ENCODE measurements at places on chromosomes 12 and 14.

DNA sequence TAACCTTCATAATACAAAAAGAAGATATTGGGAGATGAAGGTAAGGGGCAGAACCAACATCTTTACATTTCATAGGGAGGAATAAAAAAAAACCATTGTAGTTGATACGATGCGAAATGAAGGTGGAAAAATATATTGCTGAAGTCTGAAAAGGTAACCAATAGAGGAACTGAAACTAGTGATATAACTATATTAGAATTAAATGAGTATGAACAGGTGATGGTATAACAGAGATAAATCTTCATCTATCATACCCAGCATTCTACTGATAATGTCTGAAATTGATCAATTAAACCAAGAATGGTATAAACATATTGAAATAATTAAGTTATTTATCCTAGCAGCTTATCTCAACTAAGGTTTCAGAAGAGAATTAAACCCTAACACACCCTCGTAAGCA lies 332.1 kb downstream of the NELL2 start:
- DNase-seq, result no peak

DNA sequence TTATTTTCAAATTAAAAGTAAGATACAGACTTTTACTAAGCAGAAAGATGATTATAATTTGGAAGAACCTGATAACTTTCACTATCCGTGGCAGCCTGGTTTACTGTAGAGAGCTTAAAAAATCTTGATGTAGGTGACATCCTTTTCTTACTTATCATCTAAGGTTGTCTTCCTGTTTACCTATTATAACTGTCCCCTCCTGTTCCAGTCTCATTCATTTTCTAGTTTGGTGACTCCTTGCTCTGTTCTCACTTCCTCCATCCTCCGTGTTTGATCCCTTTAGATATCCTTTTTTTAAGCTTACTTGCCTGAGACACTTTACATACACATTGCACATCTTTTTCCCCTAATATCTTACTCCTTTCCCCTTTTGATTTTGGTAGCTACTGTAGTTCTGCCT lies 27.5 kb downstream of the CCDC91 start:
- no peak for DNase-seq

DNA sequence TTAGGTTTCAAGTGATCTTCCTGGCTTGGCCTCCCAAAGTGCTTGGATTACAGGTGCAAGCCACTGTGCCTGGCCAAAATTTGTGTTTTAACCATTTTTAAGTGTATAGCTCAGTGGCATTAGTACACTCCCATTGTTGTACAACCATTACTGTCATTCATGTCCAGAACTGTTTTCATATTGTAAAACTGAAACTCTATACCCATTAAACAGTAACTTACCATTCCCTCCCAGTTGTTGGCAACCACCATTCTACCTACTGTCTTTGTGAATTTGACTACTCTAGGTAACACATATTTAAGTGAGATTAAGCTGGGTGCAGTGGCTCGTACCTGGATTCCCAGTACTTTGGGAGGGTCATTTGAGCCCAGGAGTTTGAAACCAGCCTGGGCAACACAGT lies 67.3 kb upstream of the KCNH3 start:
- DNase-seq, result no peak

GRCh38 chr12:29610473-29611170 lies 113.1 kb upstream of the OVCH1 start:
- DNase-seq, result no peak

GRCh38 chr12:64186789-64187188 lies 35.3 kb downstream of the KICS2 start:
- no peak for DNase-seq

DNA sequence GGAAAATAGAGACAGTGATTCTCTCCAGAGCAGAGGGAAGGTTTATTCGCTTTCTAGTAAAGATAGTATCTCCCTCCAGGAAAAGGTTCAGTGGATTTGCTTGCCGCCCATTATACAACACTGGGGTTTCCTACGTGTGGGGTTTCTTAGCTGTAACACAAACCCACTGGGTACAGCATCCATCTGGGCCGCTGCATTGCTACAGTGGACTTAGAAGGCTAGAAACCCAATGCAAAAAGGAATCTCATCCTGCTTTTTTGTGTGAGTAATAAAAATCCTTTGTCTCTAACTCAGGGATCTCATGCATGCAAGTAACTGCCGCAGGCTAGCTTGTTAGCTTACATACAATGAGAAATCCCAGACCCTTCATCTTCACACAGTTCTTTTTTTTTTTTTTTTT lies 67.1 kb upstream of the BCL2L14 start:
- no peak for DNase-seq

DNA sequence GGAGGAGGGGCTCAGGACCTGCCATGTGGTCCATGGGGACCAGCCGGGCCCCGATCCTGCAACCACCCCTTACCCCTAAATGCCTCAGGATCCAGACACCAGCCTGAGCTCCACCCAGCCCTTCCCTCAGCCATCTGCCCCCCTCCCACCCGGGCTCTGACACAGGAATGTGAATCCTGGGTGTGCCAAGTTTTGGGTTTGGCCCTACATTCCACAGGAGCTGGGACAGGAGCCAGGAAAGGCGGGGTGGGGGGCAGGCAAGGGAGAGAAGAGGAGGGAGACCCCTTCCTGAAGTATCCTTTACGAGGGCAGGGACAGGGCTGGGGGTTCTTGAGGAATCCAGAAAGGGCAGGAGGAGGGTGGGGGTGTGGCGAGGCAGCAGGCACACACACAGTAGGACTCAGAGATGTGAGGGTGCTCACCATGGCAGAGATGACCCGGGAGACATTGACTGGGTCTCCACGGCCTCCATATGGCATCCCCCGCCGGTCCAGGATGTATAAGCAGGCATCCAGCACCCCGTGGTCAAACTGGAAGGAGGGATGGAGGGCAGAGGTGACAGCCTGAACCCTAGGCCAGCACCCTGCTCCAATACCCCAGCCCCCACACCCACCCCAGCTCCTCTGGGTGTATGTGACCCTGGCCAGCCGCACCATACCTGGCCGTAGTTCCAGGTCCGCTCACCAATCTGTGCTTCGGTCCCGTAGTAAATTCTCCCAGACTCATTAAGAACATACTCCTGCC lies 3.5 kb downstream of the TGM1 start:
- DNase-seq, result no peak

GRCh38 chr14:80521456-80521855 lies 310.2 kb upstream of the DIO2 start:
- no peak for DNase-seq

DNA sequence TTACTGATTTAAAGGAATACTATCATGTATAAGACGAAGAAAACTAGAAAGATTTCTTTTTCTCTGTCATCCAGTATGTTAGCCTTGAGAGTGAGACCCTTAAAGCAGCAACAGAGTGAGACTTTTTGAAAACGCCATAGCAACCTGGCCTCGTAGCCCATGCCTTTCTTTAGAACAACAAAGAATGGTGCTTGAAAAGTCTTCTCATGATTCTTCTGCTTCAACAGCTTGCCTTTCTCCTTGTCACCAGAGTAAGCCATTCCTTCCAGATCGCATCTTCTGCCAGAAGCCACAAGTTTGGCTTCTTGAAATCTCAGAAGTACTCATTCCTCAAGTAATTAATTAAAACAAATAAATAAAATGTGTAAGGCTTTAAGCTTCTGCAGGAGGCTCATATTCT lies 109.3 kb downstream of the PDE3A start:
- DNase-seq, result no peak

GRCh38 chr12:46382408-46382963 lies 9.9 kb upstream of the SLC38A2 start:
- no peak for DNase-seq

- no peak for DNase-seq
Measured at GRCh38 chr12:87779858-87780498, 249.2 kb downstream of the C12orf50 start.

All from stimulated activated CD4-positive, alpha-beta T cell treated with anti-CD3 and anti-CD28 coated beads, Interleukin-12 subunit alpha, Interleukin-12 subunit beta, amount 100 ng/mL, for 4 hours (primary cell).